Thoracic aorta (tissue), 2 donors: ENCODE measurements at places on chromosomes 13 and 19.

DNA sequence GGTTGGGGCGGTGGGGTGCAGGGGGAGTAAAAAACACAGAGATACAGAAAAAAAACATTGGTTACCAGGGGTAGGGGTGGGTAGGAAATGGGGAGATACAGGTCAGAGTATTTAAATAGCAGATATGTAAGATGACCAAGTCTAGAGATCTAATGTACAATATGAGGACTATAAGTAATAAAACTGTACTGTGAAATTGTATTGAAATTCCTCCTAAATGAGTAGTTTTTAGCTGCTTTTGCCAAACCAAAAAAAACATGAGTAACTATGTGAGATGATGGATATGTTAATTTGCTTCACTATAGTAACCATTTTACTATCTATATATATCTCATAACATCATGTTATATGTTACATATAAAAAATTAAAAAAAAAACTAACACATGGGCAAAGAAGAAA is 29.6 kb downstream of the VWA8 start:
- no peak for DNase-seq

DNA sequence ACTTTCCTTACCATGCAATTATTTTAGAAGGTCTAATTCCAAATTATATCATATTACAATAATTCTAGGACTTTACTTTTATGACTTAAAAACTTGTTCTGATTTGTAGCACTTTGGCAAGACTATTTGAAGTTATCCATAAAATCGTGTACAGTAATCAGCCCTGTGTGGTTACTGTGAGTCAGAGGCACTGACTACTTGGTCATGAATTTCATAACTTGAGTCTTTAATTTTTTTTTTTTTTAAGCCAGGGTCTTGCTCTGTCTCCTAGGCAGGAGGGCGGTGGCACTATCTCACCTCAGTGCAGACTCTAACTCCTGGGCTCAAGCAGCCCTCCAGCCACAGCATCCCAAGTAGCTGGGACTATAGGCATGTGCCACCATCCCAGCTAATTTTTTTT is 1319.2 kb upstream of the SLC10A2 start:
- DNase-seq: no peak

- no peak for DNase-seq
These were observed 26.6 kb downstream of the SHISA2 start for GRCh38 chr13:26025196-26025595.

DNA sequence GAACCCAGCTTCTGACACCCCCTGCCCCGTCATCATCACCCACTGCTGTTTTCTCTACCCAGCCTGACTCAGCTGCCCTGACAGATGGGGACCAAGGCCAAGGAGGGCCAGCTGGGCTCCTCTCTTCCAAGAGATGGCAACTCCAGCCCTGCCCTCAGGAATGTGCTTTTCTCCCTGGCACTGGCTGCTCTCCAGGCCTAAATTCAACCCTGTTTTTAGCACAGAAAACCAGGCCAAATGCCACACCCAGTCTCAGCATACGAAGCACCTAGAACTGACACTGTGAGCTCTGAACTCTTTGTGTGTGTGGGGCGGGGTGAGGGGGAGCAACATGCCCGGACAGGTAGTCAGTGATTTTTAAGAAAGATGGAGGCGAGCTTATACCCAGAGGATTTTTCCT is 23.4 kb upstream of the IGFL1 start:
- DNase-seq: no peak

GRCh38 chr19:20925481-20925880 is 2.4 kb downstream of the ZNF85 start:
- no peak for DNase-seq
